ENCODE measurements at places on chromosomes 11 and 22.
A peak's percentile ranks its signal among the peaks of the same experiment; 100 is the strongest.

DNA sequence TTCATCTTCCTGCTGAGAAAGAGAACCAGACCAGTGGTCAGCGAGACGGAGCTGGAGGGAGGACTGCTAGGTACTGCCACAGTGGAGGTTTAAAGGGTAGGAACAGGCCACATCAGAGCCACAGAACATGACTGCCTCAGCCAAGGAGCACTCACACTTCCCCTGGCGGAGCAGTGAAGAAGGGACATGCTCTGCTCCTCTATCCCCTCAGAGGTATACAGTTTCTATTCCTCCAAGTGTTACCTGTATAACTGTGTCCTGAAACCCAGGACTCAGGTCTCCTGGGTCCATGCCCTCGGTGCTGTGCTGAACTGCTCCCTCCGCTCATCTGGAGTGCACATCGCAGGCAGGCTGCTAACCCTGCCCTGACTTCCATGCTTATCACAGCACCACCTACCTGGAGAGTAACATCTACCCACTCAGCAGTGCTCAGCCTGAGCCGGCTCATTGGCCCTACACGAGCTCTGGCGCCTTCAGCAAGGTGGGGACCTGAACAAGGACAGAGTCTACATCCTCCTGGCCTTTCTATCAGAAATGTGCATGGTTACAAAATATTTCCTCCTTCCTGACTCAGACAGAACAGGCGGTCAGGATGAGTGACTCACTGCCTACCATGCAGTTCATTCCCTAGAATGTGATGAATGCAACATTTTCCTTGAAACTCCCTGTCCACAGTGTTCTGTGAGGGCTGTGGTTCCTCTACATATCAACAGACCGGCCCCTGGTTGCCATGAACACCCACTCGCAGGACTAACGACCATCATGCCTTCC is 52.9 kb downstream of the C11orf58 start:
- no peak for DNase-seq

GRCh38 chr11:104776501-104777170 is 121.6 kb downstream of the CASP12 start:
- no peak for DNase-seq

DNA sequence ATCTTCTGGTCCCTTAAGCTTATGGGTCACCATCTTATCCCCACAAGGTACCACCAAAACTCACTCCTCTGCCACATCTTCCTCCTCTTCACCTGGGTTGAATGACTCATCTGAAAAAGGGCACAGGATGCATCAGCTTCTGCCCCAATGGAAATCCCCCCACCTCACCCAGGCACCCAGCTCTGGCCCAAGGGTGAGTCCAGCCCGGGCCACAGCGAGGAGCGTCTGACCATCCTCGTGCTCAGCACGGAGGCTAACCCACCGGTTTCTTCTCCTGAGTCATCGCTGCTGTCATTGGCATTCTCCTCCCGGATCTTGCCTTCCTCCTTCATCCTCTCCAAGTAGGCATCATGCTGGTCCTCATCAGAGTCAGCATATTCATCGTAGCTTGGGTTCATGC is 5.3 kb upstream of the TNKS1BP1 start:
- DNase-seq = no peak

- DNase-seq = no peak
Measured at GRCh38 chr11:32139896-32140520, 49.1 kb downstream of the RCN1 start.

DNA sequence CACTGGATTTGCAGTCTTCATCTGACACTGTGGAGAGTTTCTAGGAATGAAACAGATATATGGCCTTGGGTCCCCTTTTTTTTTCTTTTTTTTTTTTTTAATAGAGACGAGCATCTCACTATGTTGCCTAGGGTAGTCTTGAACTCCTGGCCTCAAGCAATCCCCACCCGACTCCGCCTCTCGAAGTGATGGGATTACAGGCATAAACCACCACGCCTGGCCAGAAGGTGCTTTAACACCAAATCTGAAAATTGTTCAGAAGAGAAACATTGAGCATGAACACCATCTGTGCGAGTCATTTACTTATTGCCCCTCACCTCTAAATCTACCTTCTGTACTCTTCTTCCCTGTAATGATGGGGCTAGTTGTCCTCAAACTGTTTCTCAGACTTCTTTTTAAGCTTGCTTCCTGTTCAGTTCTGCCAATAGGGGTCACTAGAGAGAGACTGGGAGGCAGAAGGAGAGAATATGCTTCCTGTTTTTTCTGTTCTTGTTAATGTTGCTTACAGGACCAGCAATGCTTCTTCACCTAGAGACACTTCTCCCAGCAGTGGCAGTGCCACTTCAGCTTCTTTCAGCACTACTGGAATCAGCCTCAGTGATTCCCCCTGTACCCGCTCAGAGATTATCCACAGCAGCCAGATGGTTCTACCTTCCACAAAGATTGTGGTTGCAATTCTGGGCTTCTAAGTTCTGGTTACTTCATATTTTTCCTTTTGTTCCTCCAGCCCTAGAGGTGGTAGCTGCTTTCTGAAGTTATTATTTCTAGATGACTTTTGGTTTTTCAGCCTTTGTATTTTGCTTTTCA is 20.8 kb upstream of the ZBED5 start:
- DNase-seq = no peak

- no peak for DNase-seq
Measured at GRCh38 chr22:17569971-17570511, 6.7 kb downstream of the SLC25A18 start.

DNA sequence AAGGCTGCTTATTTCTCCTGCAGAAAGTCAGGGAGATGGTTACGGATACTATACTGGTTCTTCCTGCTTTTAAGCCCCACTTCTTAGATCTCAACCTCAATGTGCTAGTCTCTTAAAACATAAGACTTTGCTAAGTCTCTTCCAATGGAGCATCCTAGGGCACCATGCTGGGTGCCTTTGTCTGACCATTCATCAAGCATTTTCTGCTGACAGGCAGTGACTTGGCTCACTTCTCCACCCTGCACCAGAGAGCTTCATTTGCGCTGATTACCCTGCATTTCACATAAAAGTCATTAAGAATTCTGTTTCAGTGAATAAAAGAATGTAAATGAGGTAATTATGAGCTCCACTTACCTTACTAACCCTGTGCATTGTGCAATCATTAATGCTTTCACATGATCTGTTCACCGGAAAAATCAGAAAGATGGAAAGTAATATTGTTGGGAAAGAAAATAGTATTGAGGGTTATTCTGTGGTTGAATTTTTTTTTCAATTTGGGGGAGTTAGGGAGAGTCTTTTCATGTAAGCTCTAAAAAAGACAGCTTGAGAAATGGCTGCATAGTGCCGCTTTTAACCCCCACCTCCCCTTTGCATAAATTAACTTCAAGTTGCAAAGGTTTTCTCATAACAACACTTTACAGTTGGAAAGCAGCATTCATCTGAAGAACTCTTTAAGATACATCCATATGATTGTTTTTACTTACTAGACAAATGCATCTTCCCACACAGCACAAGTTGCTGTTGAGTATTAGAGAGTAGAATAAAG is 677.3 kb upstream of the KIRREL3 start:
- no peak for DNase-seq

DNA sequence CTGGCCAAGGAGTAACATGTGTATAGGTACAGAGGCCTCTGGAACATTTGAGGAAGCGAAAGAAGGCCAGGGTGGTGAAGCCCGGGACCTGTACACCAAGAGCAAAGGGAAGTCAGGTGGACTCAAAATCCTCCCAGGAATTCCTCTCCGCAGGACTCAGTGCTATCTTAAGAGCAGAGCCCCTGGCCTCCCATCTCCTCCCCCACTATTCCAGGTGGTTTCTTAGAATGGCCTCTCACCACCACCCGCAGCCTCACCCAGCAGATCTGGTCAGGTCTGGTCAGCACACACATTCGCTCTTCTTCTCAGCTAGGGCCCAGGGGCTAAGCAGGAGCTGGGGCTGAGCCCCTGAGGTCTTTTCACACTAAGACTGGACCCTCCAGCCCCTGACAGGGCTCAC is 59.1 kb downstream of the SCGB1A1 start:
- no peak for DNase-seq

- peak; percentile 33 for DNase-seq
Measured at GRCh38 chr11:73376803-73377629, 817 bp downstream of the RELT start.

DNA sequence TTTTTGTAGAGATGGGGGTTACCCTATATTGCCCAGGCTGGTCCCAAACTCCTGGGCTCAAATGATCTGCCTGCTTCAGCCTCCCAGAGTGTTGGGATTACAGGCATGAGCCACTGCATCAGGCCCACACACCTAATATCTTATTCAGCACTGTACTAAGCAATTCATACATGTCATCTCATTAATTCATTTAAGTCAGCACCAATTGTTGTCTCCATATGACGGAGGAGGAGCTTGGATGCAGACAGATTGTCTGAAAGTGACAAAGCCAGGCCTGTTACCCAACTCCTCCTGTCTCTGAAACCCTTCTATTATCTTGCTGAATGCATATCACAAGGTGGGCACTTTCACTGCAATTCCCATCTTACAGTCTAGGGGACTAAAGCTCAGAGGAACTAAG is 57.5 kb upstream of the ALX4 start:
- DNase-seq = no peak

- no peak for DNase-seq
Measured at GRCh38 chr22:18968011-18968749, 32.1 kb upstream of the PRODH start.

- no peak for DNase-seq
Measured at GRCh38 chr11:111954154-111954553, 17.0 kb downstream of the DIXDC1 start.

GRCh38 chr11:111360150-111361043 is 18.7 kb downstream of the POU2AF1 start:
- DNase-seq = no peak

DNA sequence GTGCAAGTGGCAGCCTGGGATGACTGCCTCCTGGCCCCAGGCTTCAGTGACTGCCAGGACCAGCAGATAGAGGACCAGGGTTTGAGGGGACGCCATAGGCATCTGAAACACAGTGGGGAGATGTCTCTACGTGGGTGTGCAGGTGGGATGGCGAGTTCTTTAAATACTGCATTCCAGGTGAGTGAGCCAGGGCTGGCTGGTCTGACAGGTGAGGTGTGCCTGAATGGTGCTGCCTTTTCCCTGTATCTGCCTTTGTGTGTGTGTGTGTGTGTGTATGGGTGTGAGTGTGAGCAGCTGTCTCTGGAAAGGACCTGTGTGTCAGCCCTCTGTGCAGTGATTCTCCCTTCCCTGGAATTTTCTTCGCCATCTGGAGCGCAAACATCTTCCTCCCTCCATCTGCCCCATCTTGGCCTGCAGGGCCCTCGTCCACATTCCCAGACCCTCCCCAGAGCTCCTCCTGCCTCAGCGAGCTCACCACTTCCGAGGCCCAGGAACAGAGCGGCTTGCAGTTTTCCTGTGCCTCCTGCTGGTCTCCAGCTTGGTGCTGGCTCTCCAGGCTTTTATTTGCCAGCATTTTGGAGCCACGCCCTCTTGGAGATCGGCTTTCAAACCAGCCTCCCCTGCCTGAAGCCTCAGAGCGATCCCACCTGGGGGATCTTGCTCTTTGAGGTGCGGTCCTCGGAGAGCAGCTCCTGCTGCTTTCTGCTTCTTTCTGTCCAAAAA is at the start of gene GPHA2:
GPHA2 (minus strand) TSS at position 535 of the 723 bp plus-strand sequence; CDS start at position 102, 433 bp downstream.
- DNase-seq = no peak

DNA sequence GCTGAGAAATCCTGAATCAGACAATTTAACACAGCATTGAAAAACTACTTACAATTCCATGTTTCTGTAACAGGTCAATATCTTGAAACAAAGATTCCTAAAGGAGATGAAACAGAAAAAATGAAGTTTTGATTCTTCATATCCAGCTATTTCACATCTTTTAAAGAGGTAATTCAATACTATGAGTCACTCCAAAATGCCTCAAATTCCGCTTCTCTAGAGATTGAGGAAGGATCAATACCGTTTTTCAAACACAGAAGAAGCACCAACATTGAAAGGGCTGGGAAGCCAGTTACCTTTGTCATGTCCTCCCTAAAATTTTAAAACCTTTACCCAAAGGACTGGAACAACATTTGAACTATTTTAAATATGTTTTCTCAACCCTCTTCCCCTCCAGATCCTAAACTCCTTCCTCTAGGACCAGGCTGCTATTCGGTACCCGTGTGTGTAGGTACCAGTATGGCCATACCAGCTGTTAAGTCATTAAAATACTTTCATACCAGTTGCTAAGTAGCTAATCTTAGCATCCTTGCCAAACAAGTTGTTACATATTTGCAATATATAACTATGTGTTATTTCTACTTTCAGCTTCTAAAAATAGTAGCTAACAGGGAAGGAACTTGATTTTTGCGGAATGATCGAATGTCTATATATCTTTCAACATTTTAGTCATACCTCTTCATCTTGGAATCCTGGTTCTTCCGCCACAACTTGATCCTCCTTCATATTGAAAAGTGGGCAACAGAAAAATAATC is 2.3 kb downstream of the DMC1 start:
- DNase-seq = no peak

- no peak for DNase-seq
Measured at GRCh38 chr11:100328626-100329340, 358.3 kb upstream of the ARHGAP42 start.

- DNase-seq = no peak
Measured at GRCh38 chr11:97732011-97732632, 1288.6 kb upstream of the CNTN5 start.

DNA sequence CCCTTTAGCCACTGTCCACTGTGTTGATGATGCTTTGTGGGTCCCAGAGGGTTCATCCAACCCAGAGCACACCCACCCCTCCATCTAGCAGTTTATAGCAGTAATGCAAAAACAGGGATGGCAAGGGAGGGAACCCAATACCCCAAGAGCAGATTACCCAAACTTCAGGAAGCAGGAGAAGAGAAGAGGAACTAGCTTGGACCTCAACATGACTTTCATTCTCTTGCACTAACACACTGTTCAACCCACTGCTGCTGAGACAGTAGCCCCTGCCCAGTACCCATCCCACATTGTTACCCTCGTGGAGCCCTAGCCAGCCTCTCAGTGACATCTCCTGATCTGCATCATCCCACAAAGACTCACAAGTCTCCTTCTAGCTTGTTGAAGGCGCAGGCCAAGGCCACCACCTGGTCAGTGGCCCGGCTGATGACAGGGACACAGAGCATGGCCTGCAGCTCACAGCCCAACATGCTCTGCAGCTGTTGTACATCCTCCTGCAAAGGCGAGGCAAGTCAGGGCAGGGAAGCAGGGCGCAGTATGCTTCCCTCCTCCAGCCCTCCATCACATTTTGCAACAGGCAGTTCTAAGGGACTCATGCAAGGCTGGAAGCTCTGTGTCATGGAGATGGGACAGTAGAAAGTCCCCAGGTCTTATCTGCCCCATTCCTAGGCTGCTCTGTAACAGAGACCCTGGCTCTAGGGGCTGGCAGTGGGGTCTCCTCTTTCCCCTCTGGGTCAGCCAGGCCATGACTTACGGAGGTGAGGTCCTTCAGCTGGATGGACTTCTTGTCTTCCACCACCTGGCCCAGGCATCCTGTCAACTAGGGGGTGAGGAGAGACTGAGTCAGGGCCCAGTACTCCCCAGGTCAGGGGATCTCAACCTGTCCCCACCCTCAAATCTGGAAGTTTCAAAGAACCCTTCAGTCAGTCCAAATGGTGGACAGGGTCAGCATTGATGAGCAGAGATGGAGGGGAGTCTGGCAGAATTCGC is 85.5 kb downstream of the PDE2A start:
- DNase-seq = no peak
